Stimulated activated naive B cell treated with anti-CD40 and anti-IgM and Interleukin-4, amounts not matched to agents 10 μg/mL and 1 μg/mL and 100 μg/mL, for 72 hours (primary cell): ENCODE measurements at places on chromosomes 16 and 17.

GRCh38 chr16:9489835-9490467, 398.5 kb downstream of the HAPSTR1 start:
- H3K36me3 ChIP-seq: no peaks in the 10 kb centered on the region
- no peaks in the 10 kb centered on the region for H3K4me1 ChIP-seq
- no peak overlapping the region for H3K27ac ChIP-seq
- no peak overlapping the region for H3K4me3 ChIP-seq
- H3K27me3 ChIP-seq: no peaks in the 10 kb centered on the region
- DNase-seq: no peak

- no peak overlapping the region for H3K27ac ChIP-seq
- H3K4me1 ChIP-seq: peaks cover 2% of the 10 kb centered on the region
- DNase-seq: no peak
- H3K36me3 ChIP-seq: no peaks in the 10 kb centered on the region
- peaks cover 3% of the 10 kb centered on the region for H3K27me3 ChIP-seq
These were observed 21.4 kb downstream of the BCO1 start for GRCh38 chr16:81259916-81260315.

GRCh38 chr17:63571632-63572310, 21.5 kb downstream of the DCAF7 start:
- no peak for DNase-seq
- H3K4me3 ChIP-seq: no peak overlapping the region
- peaks cover 52% of the 10 kb centered on the region for H3K4me1 ChIP-seq
- H3K27ac ChIP-seq: no peak overlapping the region
- no peaks in the 10 kb centered on the region for H3K27me3 ChIP-seq

GRCh38 chr17:17256316-17256715, 19.3 kb upstream of the FLCN start:
- H3K27me3 ChIP-seq: no peaks in the 10 kb centered on the region
- no peak overlapping the region for H3K4me3 ChIP-seq
- no peak for DNase-seq
- H3K27ac ChIP-seq: no peak overlapping the region
- no peaks in the 10 kb centered on the region for H3K4me1 ChIP-seq

DNA sequence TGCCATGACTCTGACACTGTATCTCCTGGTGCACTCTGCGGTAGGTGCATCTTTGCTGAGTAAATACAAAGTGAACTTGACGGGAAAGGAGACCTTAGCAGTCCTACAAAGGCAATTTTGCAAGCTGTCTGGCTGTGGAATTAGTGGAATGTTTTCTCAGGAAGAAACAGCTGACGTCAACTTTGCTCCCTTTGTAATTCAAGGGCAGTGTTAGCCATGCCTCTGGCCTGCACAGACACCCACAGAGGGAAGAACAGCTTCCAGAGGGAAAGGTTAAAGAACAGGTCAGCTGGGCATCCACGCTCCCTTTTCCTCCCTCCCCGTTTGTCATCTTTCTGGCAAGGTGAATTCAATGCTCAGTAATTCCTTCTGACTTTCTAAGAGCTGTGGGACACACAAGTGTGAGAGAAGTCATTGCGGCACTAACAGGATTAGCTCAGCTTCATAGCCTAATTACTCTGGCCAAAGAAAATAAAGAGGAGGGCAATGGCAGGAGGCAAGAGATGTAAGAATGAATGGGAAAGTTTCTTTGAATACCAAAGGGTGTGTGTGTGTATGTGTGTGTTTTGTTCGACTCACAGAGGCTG, 476.9 kb upstream of the GOT2 start:
- H3K27ac ChIP-seq: no peak overlapping the region
- no peak overlapping the region for H3K4me3 ChIP-seq
- H3K4me1 ChIP-seq: no peaks in the 10 kb centered on the region
- no peaks in the 10 kb centered on the region for H3K36me3 ChIP-seq

DNA sequence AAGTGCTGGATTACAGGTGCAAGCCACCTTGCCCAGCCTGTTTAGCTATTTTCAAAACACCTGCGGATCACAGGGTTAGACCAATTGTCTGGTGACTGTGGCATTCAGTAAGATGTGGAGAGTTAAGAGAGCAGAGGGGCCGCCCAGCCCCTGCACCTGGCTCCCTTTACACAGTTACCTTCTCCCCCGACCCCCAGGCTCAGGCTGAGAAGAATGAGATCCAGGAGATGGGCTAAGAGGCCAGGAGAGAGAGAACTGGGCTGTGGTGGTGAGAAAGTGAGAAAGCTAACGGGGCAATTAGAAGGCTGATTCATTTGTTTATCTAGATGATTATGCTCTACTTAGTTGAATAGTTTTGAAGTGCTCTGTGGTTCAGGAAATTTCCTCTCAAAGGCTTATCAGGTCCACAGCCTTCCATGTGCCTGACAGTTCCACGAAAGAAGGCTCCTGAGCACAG, 67.8 kb upstream of the AXIN2 start:
- no peaks in the 10 kb centered on the region for H3K4me1 ChIP-seq
- no peaks in the 10 kb centered on the region for H3K36me3 ChIP-seq
- H3K4me3 ChIP-seq: no peak overlapping the region
- no peak for DNase-seq
- H3K27ac ChIP-seq: no peak overlapping the region

DNA sequence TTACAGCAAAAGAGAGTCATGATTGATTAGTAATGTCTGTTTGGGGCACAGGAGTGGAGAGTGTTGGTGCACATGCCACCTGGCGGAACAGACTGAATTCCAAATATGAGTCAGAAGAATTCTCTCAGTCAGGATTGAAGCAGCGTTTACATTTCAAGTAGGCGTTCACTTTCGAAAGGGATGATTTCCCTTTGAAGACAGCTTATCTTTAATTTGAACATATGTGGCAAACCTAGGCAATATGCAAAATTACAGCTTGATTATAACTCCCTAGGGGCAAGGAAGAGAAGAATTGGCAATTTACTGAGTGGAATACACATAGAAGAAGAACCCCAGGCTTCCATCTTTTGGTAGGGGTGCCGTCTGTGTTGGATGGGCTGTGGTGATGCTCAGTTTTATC, 235.8 kb downstream of the HAPSTR1 start:
- H3K4me3 ChIP-seq: no peak overlapping the region
- DNase-seq: no peak
- no peaks in the 10 kb centered on the region for H3K4me1 ChIP-seq
- H3K27ac ChIP-seq: no peak overlapping the region
- H3K36me3 ChIP-seq: no peaks in the 10 kb centered on the region

DNA sequence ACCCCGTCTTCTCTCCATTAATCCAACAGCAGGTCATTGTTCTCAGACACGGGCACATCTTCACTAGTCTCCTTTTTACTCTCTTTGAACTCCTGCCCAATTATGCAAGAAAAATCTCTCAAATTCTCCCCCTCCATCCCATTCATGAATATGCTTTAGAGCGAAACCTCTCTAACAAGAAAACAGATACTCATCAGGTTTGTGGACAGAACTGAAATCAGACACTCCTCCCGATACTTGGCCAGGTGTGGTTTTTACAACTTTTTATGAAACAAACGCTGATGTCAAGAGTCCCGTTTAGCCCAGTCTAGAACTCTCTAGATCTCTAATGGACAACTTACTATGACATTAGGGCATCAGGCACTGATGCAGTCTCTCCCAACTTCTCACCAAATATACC, 40.9 kb downstream of the PIK3R5 start:
- H3K36me3 ChIP-seq: peaks cover 22% of the 10 kb centered on the region
- H3K4me3 ChIP-seq: no peak overlapping the region
- DNase-seq: no peak
- peaks cover 18% of the 10 kb centered on the region for H3K4me1 ChIP-seq
- H3K27me3 ChIP-seq: no peaks in the 10 kb centered on the region

- H3K4me1 ChIP-seq: peaks cover 58% of the 10 kb centered on the region
- no peaks in the 10 kb centered on the region for H3K27me3 ChIP-seq
- H3K4me3 ChIP-seq: no peak overlapping the region
These were observed 29.0 kb downstream of the SPAG9 start for GRCh38 chr17:51091635-51092034.

DNA sequence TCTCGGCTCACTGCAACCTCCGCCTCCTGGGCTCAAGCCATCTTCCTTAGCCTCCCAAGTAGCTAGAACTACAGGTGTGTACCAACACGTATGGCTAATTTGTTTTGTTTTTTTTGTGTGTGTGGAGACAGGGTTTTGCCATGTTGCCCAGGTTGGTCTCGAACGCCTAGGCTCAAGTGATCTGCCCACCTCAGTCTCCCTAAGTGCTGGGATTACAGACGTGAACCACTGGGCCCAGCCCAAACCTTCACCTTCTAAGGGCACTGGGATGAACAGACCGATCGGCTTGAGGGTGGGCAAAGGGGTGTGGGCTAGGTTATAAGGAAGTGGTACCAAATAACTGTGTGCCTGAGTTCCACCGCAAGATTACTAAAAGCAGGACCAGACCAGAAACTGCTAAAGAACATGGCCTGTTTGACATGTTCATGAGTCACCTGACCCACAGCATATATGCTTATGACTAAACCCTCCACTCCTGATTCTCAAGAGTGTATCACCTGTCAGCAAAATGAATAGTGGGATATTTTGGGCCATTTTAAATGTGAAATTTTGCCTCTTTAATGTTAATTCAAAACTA, 8.1 kb downstream of the TMEM97 start:
- peak overlapping the region; percentile 51 for H3K27ac ChIP-seq
- H3K27me3 ChIP-seq: no peaks in the 10 kb centered on the region
- peaks cover 42% of the 10 kb centered on the region for H3K36me3 ChIP-seq
- peaks cover 17% of the 10 kb centered on the region for H3K4me1 ChIP-seq
- H3K4me3 ChIP-seq: peak overlapping the region; percentile 22

DNA sequence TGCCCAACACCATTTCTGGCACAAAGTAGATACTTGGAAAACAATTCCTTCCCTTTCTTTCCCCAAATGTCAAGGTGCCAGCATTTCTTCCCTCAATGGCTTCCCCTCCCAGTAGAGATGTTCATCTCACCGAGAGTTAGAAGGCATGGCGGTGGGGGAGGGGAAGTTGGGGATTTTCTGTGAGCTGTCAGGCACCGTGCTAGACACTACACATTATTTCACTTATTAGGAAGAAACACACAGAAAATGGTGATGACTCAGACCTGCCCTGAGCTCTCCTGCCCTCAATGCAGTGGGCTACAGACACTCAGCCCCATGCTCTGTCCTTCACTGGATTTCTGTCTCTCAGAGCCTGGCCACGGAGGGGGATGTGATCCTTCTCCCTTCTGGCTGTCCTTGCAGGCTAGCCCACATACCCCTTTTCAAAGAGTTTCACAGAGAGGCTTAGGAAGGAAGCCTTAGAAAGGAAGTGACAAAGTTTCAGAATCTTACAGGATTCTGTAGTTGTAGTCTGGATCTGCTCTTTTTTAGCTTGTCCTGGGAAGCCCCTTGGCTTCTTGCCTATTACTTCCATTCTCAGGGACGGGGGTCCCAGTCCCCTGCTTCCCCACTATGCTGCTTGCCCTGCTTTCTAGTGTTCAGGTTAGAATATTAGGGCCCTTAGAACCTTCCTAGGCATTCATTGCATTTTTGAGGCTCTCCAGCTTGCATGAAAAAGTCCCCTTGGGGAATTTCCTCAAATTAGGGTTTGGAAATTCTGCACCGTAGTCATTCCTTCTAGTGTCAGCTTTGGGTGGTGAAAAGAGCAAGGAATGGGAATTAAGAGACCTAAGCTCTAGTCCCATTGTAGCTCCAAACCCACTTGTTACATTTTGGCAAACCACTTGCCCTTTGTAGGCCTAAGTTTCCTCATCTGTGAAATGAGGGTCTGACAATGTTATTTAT, 12.2 kb upstream of the CCL5 start:
- H3K27me3 ChIP-seq: peaks cover 4% of the 10 kb centered on the region
- peaks cover 2% of the 10 kb centered on the region for H3K36me3 ChIP-seq
- no peak overlapping the region for H3K4me3 ChIP-seq
- DNase-seq: no peak
